ENCODE measurements at places on chromosomes 6 and 20.

GRCh38 chr6:126947070-126947469, 171.4 kb upstream of the RSPO3 start:
- no peak for DNase-seq

- DNase-seq, result no peak
These were observed 338.0 kb upstream of the KHDRBS2 start for GRCh38 chr6:62623846-62624532.

GRCh38 chr6:158366363-158366762, 54.1 kb downstream of the TULP4 start:
- no peak for DNase-seq

- no peak for DNase-seq
These were observed 414.0 kb downstream of the GJA1 start for GRCh38 chr6:121849477-121849876.

- DNase-seq, result peak; percentile 94
These were observed 6.0 kb downstream of the SDC4 start for GRCh38 chr20:45341939-45342854.
